ENCODE measurements at places on chromosomes 1 and 21. TPM values are rescaled to one million over a fixed set of nuclear protein-coding genes. Genes with fewer than 3 reads are reported as not detected.

DNA sequence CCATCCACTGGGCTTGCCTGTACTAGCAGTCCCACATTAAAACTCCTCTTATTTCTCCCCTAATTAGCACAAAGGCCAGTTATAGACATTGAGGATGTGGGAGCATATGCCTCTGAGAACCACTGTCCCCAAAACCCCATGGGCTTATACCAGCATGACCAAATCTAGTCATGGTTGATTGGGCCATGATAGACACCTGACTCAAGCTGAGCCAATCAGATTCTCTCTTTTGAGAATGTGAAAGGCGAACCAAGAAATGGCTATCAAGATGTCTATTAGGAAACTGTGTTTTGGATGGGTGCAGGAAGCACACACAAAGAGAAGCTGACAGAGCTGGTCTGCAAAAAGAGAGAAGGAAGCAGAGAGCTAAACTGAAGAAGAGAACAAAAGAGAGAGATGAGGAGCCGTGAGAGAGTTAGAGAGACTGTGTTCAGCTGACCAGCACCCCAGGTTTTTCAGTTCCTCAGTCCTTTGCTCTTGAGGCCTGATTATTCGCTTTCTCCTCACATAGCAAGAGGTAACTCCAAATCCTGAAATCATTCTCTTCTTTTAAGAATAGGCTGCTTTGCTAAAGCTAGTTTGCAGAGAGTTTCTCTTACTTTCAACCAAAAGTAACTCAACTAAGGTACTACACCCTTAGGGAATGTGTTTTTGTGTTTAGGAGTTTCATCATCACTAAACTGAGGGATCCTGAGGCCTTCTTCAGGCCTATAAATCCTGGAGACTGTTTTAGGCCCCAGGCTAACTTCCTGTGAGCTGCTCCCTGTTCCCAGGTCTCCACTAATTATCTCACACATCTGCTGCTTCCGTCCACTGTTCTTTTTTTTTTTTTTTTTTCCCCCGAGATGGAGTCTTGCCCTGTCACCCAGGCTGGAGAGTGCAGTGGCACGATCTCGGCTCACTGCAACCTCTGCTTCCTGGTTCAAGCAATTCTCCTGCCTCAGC lies 7.9 kb upstream of the TIPRL start:
- H3K4me3 ChIP-seq = no peak overlapping the region
- H3K4me1 ChIP-seq = no peaks in the 10 kb centered on the region
- peaks cover 16% of the 10 kb centered on the region for H3K27me3 ChIP-seq
- peaks cover 2% of the 10 kb centered on the region for H3K36me3 ChIP-seq
- H3K27ac ChIP-seq = no peak overlapping the region
- no peak for DNase-seq

- DNase-seq = no peak
- no peak overlapping the region for H3K27ac ChIP-seq
- no peak overlapping the region for H3K4me3 ChIP-seq
- peaks cover 7% of the 10 kb centered on the region for H3K36me3 ChIP-seq
- no peaks in the 10 kb centered on the region for H3K4me1 ChIP-seq
Observed at GRCh38 chr1:33327587-33328325, 6.9 kb upstream of the A3GALT2 start.

GRCh38 chr1:17348593-17349234 lies 23.3 kb upstream of the PADI6 start:
- H3K36me3 ChIP-seq = peaks cover 4% of the 10 kb centered on the region
- no peak overlapping the region for H3K27ac ChIP-seq
- no peak overlapping the region for H3K4me3 ChIP-seq
- no peaks in the 10 kb centered on the region for H3K27me3 ChIP-seq
- peaks cover 14% of the 10 kb centered on the region for H3K4me1 ChIP-seq

Gene DCST1
- not detected for total RNA-seq

Gene TLCD4
- total RNA-seq = 0.11 TPM

Gene CCDC18
- 10.2 TPM for total RNA-seq
